ENCODE measurements at places on chromosomes 5 and 9. TPM values are rescaled to one million over a fixed set of nuclear protein-coding genes. Genes with fewer than 3 reads are reported as not detected.

SPOCK1 gene
- polyA plus RNA-seq = 293 TPM

DNA sequence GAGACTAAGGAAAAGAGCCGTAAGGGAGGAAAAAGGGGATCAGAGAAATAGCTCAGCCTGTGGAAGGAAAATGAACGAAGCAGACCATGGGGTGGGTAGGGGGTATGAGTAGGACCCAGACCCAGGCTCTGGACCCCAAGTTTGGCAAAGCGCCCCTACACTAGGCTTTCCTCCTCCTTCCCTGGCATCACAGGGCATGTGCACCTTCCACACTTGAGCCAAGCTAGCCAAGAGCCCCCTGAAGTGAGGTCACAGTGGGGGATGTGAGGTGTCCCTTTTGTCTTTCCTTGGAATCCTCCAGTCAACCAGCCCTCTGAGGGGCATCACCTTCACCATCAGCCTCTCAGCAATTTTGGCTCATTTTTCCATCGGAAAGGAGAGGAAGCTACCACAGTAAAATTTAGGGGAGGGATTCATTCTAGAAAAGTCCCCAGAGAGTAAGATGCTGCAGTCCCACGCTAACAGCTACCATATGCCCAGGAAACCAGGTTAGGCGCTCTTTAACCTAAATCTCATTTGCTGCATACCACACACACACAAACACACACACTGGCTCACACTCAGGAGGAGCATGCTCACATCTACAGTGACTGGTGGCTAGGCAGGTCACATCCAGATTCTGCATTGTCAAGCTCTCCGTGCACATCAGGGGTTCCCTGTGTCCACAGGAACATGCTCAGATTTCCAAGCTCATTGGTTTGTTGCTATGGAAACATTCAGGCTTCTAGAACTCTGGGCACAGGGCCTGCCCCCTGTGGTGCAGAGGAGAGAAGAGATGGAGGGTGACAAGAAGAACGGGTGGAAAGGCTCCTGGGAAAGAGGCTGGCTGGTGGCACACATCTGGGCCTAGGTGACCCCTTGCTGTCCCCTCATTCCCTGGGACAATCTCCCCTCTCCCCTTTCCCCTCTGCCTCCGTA is 9.9 kb downstream of the REEP2 start:
- DNase-seq = no peak

GRCh38 chr9:137447722-137448601 is 6.8 kb upstream of the ENTPD8 start:
- no peak for DNase-seq

ACTBL2 gene
- polyA plus RNA-seq = 0.07 TPM

Measured in BJ (cell line).